HepG2 (cell line): ENCODE measurements at places on chromosomes 5 and 9. TPM values are rescaled to one million over a fixed set of nuclear protein-coding genes. Genes with fewer than 3 reads are reported as not detected.

DNA sequence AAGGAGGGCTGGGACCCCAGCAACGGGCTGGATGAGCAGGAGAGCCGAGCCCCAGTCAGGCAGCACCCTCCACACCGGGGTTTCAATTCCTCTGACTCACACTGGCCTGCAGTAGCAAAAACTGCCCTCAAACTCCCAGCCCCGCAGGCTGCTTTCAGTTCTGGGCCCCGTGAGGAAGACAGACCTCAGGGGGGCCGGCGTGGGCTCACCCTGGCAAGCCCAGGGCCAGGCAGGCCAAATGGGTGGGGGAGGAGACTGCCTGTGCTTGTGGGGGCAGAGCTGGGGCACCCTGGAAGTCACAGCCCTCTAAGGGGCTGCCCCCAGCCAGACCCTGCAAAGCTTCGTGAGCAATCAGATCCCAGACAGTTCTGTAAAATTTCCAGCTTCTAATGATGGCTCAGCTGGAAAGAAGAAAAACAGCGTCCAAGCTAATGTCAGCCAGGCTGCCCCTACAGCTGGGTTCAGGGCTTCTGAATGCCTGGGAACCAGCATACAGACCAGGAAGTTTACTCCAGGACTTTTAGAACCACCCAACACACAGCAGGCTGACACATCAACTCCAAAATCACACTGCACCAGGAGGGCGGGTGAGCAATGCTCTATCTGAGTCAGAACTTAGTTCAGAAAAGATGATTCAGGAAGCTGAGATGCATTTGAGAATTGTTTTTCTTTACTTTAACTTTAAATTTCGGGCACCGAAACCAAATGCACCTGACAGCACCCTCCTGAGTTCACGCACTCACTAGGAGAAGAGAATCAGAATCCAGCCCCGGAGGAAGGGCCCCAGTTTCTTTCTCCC, 34.7 kb downstream of the LPCAT1 start:
- H3K27ac ChIP-seq: no peak overlapping the region
- no peaks in the 10 kb centered on the region for H3K4me1 ChIP-seq
- no peak overlapping the region for H3K4me3 ChIP-seq
- H3K36me3 ChIP-seq: peaks cover 82% of the 10 kb centered on the region

DNA sequence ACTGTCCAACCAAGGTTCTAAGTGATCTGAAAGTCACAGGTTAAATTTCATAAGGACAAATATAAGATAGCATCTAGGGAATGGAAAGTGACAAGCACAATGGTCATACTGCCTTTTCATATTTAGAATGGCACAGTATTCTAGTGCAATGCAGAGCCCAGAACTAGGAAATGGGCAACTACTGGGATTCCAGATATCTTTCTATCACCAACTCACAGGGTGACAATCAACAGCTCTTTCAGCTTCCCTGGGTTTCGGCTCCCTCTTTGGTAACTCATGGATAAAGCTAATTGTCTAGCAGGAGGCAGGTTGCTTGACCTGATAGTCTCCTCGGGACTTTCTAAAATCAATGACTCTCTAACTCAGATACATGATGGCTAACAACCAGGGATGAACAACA, 60.4 kb downstream of the NR3C1 start:
- peaks cover 15% of the 10 kb centered on the region for H3K4me1 ChIP-seq
- no peaks in the 10 kb centered on the region for H3K27me3 ChIP-seq
- 0 out of 3 replicates have a peak, but pooled peaks cover 3% of the 10 kb centered on the region for H3K36me3 ChIP-seq
- DNase-seq: no peak
- no peak overlapping the region for H3K4me3 ChIP-seq
- no peak overlapping the region for H3K27ac ChIP-seq

DNA sequence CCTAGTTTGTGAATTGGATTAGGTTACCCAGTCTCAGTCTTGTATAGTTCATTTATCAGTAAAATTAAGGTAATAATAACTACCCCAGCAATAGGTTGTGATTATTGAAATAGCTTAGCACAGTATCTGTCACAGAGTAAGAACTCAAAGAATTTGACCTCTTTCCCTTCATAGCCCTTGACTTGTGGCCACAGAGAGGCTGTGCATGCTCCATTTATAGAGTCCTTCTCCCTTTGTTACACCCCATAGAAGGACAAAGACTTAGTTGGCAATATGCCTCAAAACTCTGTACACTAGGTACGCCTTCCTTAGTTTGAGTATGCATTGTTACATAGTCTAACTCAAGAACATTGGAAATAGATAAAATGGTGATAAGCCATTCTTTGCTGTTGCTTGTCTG, 257.2 kb downstream of the KCTD16 start:
- no peaks in the 10 kb centered on the region for H3K4me1 ChIP-seq
- no peak for DNase-seq
- no peaks in the 10 kb centered on the region for H3K27me3 ChIP-seq

RNF180 gene
- 0.11 and 0.20 TPM in 2 replicates for total RNA-seq

DNA sequence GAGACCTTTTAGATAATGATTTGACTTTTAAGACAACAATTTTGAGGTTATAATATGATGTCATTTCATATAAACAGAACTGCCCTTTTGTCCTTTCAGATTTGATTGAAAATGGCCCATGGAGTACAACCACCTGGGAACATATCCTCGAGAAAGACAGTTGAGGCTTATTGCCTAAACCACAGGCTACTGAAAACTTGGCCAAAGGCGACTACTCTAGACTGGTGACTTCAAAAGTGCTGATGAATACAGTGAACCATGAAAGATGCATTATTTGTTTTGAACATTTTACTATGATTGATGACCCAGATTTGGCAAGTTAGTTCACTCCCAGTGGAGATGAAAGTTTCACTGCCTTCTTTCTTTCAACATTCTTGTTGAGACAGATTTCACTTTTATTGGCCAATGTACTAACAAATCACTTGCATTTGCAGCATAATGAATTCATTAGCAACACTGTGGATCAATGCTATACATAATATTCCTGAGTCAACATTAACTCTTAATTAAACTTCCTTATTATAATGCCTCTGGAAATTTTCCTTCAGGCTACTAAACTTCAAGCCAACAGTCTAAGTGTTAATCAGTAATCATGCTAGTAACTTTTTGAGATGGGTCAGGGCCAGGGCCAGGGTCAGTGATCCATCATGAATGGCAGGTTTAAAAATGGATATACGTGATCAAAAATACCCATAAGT, 480.3 kb downstream of the RAB3C start:
- peak overlapping the region; percentile 77 for H3K27ac ChIP-seq
- H3K4me1 ChIP-seq: peaks cover 60% of the 10 kb centered on the region
- peak overlapping the region; percentile 32; the same call in 1 of the 2 replicates for H3K4me3 ChIP-seq
- no peaks in the 10 kb centered on the region for H3K36me3 ChIP-seq
- H3K27me3 ChIP-seq: no peaks in the 10 kb centered on the region
- peak; percentile 68 for DNase-seq

- H3K36me3 ChIP-seq: no peaks in the 10 kb centered on the region
- no peak overlapping the region for H3K27ac ChIP-seq
- no peak for DNase-seq
- H3K4me3 ChIP-seq: no peak overlapping the region
- no peaks in the 10 kb centered on the region for H3K4me1 ChIP-seq
Measured at GRCh38 chr9:90900130-90900529, 98.5 kb downstream of the SYK start.

GRCh38 chr5:98772415-98773213, 849 bp upstream of the RGMB start:
- H3K27ac ChIP-seq: peak overlapping the region; percentile 39
- H3K4me1 ChIP-seq: peaks cover 51% of the 10 kb centered on the region
- H3K27me3 ChIP-seq: no peaks in the 10 kb centered on the region
- H3K4me3 ChIP-seq: peak overlapping the region; percentile 41; the same call in 1 of the 2 replicates
- no peaks in the 10 kb centered on the region for H3K36me3 ChIP-seq

GRCh38 chr9:19629488-19629887, 159.3 kb downstream of the SLC24A2 start:
- no peak overlapping the region for H3K27ac ChIP-seq
- H3K27me3 ChIP-seq: no peaks in the 10 kb centered on the region
- no peak for DNase-seq
- H3K4me3 ChIP-seq: no peak overlapping the region
- no peaks in the 10 kb centered on the region for H3K36me3 ChIP-seq

DNA sequence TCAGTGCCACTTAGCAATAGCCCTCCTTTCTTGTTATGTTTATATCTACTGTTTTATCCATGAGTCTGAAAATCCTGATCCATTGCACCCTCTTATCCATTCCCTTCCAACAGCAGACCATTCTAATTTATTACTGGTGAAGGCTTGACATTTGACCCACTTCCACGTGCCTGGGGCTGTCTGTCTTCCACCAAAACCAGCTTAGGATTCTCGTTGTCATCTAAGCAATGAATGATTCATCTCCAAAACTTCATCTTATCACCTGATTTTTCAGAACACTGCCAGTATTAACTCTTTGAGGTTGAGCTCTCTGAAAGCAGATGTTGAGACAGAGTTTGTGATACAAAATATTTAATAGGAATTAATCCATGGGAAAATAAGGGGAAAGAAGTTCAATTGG, 277.8 kb upstream of the FBXL7 start:
- no peak overlapping the region for H3K4me3 ChIP-seq
- H3K27me3 ChIP-seq: no peaks in the 10 kb centered on the region
- no peaks in the 10 kb centered on the region for H3K4me1 ChIP-seq
- no peaks in the 10 kb centered on the region for H3K36me3 ChIP-seq
- no peak overlapping the region for H3K27ac ChIP-seq

GRCh38 chr9:119157196-119157595, 212.0 kb downstream of the BRINP1 start:
- H3K27ac ChIP-seq: no peak overlapping the region
- H3K27me3 ChIP-seq: no peaks in the 10 kb centered on the region
- no peak overlapping the region for H3K4me3 ChIP-seq
- DNase-seq: no peak
- H3K4me1 ChIP-seq: no peaks in the 10 kb centered on the region

DNA sequence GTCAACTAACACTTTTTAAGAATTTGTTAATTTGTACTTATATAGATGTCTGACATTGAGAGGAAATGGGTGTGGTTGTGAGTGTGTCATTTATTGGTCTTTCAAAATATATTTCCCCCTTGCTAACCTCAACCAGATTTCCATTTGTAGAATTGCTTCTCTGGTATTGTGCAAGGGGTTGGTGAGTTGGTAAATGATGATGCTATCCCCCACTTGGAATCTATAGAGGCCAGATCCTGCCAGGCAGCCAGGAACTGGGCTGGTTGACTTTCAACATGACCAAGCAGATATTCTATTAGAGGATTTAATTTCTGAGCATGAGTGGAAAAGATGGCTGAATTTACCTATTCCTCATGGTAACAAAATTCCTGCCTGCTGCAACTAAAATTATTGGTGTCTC, 306.6 kb upstream of the KIF2A start:
- H3K27ac ChIP-seq: no peak overlapping the region
- H3K27me3 ChIP-seq: no peaks in the 10 kb centered on the region
- no peak for DNase-seq
- H3K4me1 ChIP-seq: no peaks in the 10 kb centered on the region
- H3K36me3 ChIP-seq: no peaks in the 10 kb centered on the region

GRCh38 chr5:3024554-3024953, 273.1 kb upstream of the IRX2 start:
- no peak overlapping the region for H3K27ac ChIP-seq
- H3K36me3 ChIP-seq: no peaks in the 10 kb centered on the region
- no peak overlapping the region for H3K4me3 ChIP-seq
- H3K27me3 ChIP-seq: peaks cover 5% of the 10 kb centered on the region; the same call in 1 of the 3 replicates

DNA sequence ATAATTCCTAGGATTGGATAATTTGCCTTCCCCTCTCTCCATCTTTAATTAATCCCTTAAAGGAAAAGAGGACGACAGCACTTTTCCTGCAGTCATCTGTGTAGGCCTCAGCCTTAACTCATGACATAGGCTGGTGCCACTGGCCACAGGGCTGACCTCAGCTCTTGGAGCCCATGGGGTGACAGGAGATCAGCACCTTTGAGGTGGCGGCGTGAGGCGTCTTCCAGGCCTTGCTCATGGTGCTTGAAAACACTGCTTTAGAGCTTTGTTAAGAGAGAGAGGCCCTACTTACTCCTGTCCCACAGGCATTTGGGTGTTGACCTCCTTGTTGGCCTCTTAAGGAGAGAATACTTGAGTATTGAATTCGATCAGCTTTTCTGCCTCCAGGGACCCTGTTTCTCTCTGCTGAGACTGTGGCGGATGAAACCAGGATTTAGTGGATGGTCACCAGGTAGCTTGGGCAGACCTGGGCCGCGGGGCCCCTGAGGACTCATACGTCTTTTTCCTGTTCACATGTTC, 23.4 kb downstream of the TENT4A start:
- H3K36me3 ChIP-seq: peaks cover 22% of the 10 kb centered on the region
- H3K4me3 ChIP-seq: no peak overlapping the region
- H3K27me3 ChIP-seq: no peaks in the 10 kb centered on the region
- DNase-seq: no peak
- no peak overlapping the region for H3K27ac ChIP-seq
- H3K4me1 ChIP-seq: peaks cover 18% of the 10 kb centered on the region

GRCh38 chr5:56587381-56588130, 227.8 kb upstream of the MAP3K1 start:
- no peak for DNase-seq
- H3K27me3 ChIP-seq: peaks cover 4% of the 10 kb centered on the region
- no peak overlapping the region for H3K4me3 ChIP-seq
- H3K4me1 ChIP-seq: peaks cover 10% of the 10 kb centered on the region; the same call in 1 of the 2 replicates
- no peaks in the 10 kb centered on the region for H3K36me3 ChIP-seq
- H3K27ac ChIP-seq: no peak overlapping the region

DNA sequence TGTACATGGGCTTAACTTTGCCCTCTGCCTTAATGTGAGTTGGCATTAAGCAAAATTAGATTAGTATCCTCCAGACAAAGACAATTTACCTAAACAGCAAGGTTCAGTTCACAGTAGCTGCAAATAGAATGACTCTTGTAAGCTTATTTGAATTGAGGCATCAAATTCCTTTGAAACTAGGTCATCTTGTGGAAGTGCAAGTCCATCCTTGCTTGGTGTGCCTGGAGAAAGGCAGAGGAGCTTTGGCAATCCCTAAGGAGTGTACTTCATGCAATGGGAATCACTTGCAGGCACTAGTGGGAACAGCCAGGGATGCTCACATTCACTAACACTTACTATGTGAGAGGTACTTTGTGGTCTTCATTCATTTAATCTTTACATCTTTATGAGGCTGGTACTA, 118.3 kb downstream of the DRD1 start:
- DNase-seq: no peak
- no peaks in the 10 kb centered on the region for H3K4me1 ChIP-seq
- no peak overlapping the region for H3K27ac ChIP-seq
- no peaks in the 10 kb centered on the region for H3K36me3 ChIP-seq

PPP3R2 gene
- not detected in 2 replicates for total RNA-seq

DNA sequence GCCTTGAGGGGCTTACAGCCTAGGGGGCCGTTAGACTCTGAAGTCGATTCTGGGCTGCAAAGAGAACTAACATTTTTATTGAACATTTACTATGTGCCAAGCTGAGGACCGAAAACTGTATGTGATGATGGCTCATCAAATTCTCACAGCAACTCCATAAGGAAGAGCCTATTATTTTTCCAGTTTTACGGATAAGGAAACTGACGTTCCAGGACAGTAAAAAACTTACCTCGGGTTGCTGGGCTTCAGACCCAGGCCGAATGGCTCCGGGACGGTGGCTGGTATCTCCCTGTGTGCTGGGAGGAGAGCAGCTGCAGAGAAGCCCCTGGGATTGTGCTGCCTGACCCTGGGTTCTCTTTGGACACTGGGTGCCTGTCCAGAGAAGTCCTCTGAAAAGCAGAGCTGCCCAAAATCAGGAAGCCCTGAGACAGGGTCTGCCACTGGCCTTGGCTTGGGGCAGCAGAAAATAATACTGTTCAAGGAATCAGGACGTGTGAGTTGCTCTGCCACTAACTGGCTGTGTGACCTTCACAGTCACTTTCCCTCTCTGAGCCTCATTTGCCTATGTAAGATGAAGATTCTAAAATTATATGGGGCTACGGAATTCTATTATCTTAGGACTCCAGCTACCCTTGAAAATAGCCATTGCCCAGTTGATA, 116.3 kb upstream of the CPEB4 start:
- no peak for DNase-seq
- no peaks in the 10 kb centered on the region for H3K36me3 ChIP-seq
- no peak overlapping the region for H3K4me3 ChIP-seq
- peaks cover 53% of the 10 kb centered on the region for H3K4me1 ChIP-seq
- H3K27ac ChIP-seq: no peak overlapping the region
